Left cardiac atrium (tissue), 4 donors: ENCODE measurements at places on chromosomes 2 and 18. TPM values are rescaled to one million over a fixed set of nuclear protein-coding genes. Genes with fewer than 3 reads are reported as not detected.

HAAO gene
- total RNA-seq, result 2.5 TPM

GAL3ST2 gene
- 0.44 TPM for total RNA-seq

DSG4 gene
- not detected for total RNA-seq

BMP10 gene
- 0.27 TPM for total RNA-seq

ACADL gene
- total RNA-seq, result 2.5 TPM

KANSL3 gene
- total RNA-seq, result 26.9 TPM

TMEM37 gene
- total RNA-seq, result 16.4 TPM

WBP1 gene
- 42.2 TPM for total RNA-seq

LOXHD1 gene
- total RNA-seq, result 0.59 TPM

TMEM87B gene
- 8.1 TPM for total RNA-seq

UBE2F gene
- total RNA-seq, result 87.8 TPM

UGT1A10 gene
- total RNA-seq, result not detected

CRACDL gene
- 5.7 TPM for total RNA-seq

GPR155 gene
- 13.3 TPM for total RNA-seq

PPP1R1C gene
- 5.0 TPM for total RNA-seq

AQP12A gene
- total RNA-seq, result not detected

POU3F3 gene
- 0.08 TPM for total RNA-seq

RNPEPL1 gene
- total RNA-seq, result 67.6 TPM

SOWAHC gene
- 3.2 TPM for total RNA-seq

RPRM gene
- total RNA-seq, result 0.44 TPM

GRCh38 chr18:57806978-57807285, 3.8 kb upstream of the ATP8B1 start:
- DNase-seq, result peak; percentile 49

GRCh38 chr2:180519276-180519675, 461.1 kb upstream of the UBE2E3 start:
- DNase-seq, result no peak

DNA sequence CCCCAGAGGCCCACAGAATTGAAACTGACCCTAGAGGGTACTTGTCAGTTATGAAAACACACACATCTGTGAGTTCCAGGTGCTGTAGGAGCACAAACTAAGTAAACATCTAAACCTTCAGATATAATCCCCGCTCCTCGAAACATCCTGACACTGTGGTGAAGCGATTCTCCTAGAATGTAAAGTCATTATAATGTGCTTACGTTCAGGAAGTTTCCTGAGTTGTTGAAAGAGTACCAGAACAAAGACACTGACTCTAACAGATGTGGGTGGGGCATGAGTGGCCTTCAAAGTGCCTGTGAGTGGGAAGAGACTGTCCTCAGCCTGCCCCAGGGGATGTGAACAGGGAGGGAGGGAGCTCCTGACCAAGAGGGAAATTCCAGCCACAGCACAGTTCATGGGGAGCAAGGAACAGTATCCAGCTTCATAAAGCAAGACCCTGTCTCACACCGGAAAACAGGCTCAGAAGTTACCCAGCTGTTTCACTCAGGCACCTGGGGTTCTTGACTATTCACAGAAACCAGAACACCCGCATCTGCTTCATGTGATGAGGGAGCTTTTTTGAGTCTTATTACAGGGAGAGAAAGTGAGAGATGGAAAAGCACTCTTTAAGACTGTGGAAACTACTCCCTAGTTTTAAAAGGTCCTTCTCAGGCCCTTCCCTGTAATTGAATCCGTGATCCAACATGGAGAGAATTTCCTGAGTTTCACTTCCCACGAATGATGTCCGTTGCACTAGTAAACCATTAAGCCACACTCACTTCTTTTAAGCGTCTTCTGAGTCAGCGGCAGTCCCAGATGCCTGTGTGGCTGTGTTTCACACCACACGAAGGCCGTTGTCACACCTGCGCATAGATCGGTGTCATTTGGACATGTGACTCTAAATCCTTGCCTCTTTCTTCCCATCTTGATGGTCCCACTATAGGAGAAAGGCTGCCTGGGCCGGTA, 88.6 kb upstream of the EML6 start:
- peak; percentile 58 for DNase-seq

GRCh38 chr2:42961961-42962360, 169.6 kb upstream of the HAAO start:
- no peak for DNase-seq

- DNase-seq, result no peak
Observed at GRCh38 chr18:68532328-68532885, 182.5 kb downstream of the TMX3 start.

GRCh38 chr18:50879302-50880118, 592 bp downstream of the ME2 start:
- DNase-seq, result no peak

DNA sequence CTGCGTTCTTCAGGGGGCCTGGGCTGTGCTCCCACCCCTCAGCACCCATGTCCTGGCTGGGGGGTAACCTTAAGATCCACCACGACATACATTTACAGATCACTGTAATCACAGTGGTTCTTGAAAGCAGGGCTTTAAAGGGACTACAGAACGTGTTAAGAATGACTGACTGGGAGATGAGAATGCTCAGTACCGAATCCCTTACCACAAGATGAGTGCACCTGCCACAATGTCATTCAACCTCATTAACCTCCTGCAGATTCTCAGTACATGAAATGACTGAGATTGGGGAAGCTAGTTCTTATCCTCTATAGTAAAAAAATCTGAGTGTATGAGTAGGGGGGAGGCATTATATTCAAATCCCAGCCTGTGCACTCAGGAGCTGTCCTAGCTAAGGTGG, 10.5 kb upstream of the PIEZO2 start:
- DNase-seq, result no peak

GRCh38 chr2:73000808-73001570, 70.5 kb downstream of the SFXN5 start:
- DNase-seq, result no peak

DNA sequence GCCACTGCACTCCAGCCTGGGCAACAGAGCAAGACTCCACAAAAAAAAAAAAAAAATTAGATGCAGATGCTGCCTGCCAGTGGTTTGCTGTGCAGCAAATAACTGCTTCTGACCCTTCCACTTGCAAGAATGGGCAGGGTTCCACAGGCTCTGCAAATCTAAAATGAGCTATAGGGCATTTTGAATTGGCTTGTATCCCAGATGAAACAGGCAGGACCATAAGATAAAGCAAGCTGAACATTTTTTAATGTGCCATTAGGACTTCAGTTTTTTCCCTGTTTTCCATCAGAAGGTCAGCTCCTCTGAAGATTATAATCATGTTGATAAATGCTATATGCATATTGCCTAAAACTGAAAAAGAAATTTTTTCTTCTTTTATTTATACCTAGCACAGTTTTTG, 15.7 kb upstream of the FZD7 start:
- DNase-seq, result no peak

- no peak for DNase-seq
Observed at GRCh38 chr2:96135621-96136020, 2.7 kb downstream of the ASTL start.

- DNase-seq, result no peak
Observed at GRCh38 chr18:50203801-50204604, 9.1 kb upstream of the MYO5B start.

GRCh38 chr18:78612318-78612717, 367.3 kb upstream of the SALL3 start:
- DNase-seq, result no peak

DNA sequence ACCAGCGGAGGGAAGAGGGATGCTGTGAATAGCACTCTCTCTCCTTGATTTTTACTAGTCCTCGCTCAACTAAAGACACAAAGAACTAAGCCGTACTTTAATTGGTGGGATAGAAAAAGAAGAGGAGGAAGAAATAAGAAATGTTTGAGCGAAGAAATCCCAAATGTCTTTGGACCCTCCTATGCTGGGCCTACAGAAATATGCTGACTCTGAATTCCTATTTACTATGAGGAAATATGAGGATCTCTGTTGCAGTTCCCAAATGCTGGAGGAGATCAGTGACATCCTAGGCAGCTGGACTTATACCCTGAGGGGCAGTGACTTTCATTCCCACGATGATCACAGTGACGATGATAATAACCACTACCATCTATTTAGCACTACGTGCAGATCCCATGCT, 16.6 kb upstream of the PIEZO2 start:
- DNase-seq, result no peak

- no peak for DNase-seq
Observed at GRCh38 chr2:241703032-241703604, 1.3 kb downstream of the ING5 start.

DNA sequence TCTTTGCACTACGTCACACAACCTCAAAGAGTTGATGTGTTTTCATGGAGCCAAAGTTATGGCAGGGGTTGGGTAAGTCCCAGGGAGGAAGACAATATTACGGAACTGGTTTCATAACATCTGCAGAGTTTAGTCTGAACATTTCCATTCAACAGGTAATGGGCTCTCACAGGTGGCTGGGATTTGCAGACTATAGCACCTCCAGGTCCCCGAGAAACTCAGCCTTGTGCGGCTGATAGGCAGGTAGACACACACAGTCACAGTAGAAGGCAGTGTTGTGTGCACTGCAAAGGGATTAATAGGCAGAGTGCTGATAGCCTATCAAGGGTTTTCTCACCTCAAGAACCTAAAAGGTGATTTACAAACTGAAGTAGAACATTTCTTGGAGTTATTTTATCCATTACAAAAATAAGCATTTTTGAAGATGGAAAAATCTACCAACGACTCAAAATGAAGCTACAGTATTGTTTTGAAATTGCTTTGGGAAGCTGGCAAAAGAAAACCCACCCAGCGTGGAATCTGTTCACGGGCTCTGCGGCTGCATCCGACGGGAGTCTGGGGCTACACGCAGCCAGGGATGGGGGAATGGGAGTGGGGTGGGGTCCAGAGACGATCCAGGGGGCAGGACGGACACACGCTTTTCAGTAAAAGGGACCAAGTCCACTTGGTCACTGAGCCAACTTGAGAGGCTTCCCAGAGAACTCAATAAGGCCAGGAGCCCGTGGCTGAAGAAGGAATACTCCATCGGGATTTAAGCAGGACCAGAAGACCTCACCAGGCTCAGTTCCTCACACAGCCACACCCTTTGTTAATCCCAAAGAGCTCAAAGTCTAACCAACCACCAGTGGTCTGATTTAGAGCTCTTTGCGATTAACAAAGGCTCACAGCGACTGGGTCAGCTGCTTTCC, 82.9 kb downstream of the CHRNA1 start:
- DNase-seq, result no peak

GRCh38 chr2:242075696-242076095, 206.2 kb downstream of the RTP5 start:
- DNase-seq, result no peak

DNA sequence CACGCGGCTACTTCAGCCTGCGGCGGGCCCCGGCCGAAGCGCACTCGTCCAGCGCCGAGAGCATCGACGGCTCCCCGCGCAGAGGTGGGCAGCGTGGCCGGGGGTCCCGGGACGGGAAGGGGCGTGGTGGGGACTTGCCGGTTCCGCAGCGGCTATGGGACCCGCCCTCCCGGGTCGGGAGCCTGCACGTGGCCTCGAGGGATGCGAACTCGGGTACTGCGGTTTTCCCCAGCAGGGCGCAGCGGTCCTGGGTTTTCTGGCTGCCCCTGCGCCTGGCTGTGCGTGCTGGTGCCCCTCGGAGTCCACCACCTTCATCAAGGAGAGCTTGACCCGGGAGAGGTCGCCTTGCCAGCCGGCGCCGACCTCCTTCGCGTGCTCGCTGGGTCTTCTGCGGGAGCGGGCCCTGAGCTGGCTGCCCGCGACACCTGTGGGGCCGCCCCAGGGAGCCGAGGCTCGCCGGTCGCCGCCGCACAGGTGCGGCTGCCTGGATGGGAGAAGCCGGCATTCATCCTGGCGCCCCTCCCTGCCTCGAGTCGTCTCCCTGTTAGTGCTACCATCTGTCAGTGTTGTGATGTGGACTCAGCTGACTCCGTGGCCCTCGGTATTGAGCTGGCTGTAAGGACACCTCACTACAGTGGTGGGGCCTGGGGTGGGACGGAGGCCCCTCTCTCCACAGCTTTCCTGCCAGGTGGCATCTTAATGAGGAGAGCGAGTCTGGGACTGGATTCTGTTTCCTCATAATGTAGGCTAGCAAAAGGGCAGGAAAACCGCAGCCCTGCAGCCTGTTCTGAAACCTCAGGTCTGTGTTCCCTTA, 177.3 kb downstream of the AGAP1 start:
- DNase-seq, result no peak

DNA sequence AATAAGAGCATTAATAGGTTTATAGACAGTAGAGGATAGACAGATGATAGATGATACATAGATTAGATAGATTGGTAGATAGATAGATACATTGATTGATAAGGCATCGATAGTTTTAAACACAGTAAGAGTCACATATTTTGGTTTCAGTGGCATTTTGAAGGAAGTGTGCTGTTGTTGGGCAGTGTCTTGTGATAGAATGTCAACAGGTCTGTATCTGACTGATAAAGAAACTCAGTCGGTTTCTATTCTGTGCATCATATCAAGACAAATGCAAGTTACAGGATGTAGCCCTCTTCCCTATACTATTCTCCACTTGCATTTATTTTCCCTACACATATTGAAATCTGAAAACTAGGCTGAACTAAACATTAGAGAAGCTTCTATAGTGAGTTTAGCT, 1229.0 kb upstream of the ZEB2 start:
- no peak for DNase-seq

DNA sequence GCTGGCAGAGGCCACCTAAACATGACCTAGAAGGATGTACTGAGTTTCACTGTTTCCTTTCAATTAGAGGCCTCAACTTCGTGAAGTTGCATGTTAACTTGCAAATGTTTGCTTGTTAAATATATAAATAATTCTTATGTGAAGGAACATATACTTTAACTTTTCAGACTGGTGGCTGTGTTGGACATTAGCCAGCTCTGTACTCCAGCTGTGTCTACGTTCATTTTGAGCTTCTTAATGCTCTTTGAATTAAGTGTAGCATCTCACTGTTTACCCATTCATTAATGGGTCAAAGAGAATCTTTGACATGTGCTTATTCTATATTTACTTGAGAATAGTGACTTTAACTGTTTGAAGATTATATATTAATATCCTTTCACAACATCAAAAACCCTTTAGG, 823.2 kb upstream of the ID2 start:
- DNase-seq, result no peak

DNA sequence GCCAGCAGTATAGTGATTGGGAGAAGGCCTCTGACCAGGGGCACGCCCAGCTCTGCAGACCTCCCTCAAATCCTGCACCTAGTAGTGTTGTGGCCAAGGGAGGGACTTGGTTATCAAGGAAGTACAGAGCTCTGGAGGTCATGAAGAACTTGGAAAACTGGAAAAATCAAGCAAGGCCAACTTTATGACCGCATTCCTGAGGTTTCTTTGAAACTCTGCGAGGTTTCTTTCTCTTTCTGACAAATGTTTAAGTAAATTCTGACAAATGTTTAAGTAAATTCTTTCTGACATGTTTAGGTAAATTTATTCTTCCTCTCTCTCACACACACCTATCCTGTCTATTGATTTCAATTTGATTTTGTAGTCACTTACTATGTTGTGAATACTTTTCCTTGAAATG, 31.0 kb downstream of the CLIP4 start:
- no peak for DNase-seq

GRCh38 chr2:226623587-226624368, 175.8 kb downstream of the IRS1 start:
- no peak for DNase-seq

GRCh38 chr2:221958224-221958623, 340.6 kb downstream of the PAX3 start:
- no peak for DNase-seq

GRCh38 chr2:144067506-144067905, 452.4 kb downstream of the ZEB2 start:
- no peak for DNase-seq

GRCh38 chr2:85741833-85742455, 11.8 kb upstream of the ATOH8 start:
- peak; percentile 83 for DNase-seq
